ENCODE measurements at places on chromosomes 13 and 19.

GRCh38 chr13:109743706-109744453 is 42.5 kb downstream of the IRS2 start:
- no peak for DNase-seq

- no peak for DNase-seq
These were observed 96.4 kb downstream of the WASF3 start for GRCh38 chr13:26653842-26654241.

DNA sequence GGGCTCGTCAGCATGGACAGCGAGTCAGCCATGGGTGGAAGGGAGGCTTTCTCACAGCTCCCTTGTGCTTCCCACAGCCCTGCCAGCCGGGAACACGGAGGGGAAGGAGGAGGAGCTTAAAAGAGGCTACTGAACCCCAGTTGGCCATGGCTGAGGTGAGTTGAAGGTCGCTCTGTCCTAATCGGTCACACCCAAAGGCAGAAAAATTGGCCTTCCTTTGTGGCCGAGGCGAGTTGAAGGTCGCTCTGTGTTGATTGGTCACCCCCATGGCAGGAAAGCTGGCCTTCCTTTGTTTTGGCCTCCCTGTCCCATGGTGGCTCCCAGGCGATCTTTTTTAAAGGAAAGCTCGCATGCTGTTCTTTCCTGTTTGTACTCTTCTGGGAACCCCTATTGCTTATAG is 5.1 kb downstream of the ZNF473 start:
- DNase-seq = no peak

GRCh38 chr13:83086088-83086487 is 796.2 kb downstream of the SLITRK1 start:
- no peak for DNase-seq

- no peak for DNase-seq
These were observed 526.9 kb upstream of the SGCG start for GRCh38 chr13:22653866-22654265.

DNA sequence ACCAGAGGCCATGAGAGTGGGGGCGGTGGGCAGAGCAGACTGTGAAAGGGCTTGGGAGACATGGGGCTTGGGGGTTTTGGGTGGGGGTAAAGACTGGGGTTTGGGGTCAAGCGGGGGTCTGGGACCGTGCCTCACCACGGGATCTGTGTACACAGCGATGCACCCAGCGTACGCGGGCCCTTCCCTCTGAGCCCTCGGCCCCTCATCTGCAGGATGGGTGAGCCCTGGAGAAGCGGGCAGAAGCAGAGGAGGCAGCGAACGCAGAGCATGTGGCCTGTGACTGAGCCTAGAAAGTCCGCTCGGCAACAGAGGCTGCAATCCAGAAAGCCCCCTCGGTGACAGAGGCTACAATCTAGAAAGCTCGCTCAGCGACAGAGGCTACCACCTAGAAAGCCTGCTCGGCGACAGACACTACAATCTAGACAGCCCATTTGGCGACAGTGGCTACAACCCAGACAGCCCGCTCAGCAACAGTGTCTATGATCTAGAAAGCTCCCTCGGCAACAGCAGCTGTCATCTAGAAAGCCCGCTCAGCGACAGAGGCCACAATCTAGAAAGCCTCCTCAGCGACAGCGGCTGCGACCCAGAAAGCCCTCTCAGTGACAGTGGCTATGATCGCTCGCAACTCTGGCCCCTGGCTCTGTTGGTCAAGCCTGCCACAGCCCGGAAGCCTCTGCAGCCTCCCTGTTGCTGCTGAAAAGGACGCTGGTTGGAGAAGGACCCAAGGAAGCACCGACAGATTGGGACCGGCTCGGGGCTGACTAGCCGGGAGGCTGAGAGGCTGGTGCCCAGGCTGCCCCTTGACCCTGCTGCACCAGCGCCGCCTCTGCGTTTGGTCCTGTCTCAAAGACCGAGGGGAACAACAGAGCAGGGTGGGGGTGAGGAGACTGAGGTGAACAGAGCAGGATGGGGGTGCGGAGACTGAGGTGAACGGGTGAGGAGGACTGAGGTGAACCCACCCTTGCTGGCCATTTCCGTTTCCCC is 68.6 kb downstream of the SPACA7 start:
- DNase-seq = no peak

DNA sequence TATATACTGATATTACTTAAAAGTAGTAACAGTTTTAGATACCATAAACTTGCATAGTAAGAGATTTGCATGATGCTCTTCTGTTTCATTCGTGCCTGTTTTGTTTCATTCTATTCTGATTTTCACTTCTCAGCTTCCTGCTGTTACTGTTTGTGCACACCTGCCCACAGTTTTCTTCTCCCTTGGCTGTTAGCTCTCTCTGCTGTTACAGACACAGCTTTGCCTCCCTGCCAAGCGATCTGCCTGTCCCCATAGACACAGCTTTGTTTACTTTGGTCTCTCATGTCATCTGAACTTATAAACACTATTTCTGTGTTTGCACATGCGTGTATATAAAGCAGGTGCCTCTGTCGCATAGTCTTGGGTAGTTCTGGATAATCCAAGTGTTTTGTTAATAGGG is 21.4 kb upstream of the UPF3A start:
- DNase-seq = no peak

DNA sequence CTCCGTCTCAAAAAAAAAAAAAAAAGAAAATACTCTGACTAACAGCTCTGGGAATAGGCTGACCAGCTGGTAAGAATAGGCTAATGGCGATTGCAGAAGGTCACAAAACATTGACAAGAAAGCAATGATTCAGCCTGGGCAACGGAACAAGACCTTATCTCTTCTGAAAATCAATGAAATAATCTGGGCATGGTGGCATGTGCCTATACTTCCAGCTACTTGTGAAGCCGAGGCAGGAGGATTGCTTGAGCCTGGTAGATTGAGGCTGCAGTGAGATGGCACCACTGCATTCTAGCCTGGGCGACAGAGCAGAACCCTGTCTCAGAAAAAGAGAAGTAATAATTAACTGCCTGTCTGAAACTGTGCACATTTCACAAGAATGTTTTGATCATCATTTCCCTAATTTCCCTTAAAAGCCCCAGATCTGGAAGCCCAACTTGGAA is 18.8 kb upstream of the MTRF1 start:
- DNase-seq = no peak

DNA sequence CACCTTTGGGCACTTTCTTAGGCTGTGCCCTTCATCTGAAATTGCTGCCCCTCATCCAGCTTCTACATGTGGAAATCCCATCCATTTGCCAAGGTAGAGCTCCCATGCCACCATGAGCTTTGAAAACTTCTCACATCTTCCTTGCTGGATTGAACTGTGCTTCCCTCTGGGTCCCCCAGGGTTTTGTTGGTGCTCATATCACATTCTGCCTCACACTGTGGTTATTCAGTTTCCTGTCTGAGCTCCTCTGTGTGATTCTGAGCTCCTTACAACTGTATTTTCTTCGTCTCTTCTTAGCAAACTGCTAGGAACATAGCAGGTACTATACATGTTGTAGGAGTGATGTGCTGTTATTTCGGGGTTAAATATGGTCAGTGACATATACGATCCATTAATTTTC is 74.9 kb upstream of the KL start:
- DNase-seq = no peak

DNA sequence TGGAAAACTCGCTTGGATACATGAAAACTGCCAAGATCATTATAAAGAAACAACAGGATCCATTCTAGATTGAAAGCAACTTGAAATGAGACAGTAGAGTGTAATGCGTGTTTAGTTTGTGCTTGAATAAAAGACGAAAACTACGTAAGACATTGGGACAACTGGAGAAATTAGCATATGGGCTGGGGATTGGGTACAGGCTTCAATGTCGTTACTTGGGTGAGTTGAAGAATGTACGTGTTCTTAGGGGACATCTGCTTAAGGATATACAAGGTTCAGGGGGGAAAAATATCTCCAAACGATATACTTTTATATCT is 471 bp upstream of the ERVK3-1 start:
- no peak for DNase-seq

- DNase-seq = no peak
These were observed 29.5 kb upstream of the NFIC start for GRCh38 chr19:3336680-3337523.

- DNase-seq = no peak
These were observed 920 bp upstream of the UBE2L5 start for GRCh38 chr13:30421093-30422053.

GRCh38 chr13:97371486-97372109 is 62.4 kb upstream of the RAP2A start:
- DNase-seq = no peak

DNA sequence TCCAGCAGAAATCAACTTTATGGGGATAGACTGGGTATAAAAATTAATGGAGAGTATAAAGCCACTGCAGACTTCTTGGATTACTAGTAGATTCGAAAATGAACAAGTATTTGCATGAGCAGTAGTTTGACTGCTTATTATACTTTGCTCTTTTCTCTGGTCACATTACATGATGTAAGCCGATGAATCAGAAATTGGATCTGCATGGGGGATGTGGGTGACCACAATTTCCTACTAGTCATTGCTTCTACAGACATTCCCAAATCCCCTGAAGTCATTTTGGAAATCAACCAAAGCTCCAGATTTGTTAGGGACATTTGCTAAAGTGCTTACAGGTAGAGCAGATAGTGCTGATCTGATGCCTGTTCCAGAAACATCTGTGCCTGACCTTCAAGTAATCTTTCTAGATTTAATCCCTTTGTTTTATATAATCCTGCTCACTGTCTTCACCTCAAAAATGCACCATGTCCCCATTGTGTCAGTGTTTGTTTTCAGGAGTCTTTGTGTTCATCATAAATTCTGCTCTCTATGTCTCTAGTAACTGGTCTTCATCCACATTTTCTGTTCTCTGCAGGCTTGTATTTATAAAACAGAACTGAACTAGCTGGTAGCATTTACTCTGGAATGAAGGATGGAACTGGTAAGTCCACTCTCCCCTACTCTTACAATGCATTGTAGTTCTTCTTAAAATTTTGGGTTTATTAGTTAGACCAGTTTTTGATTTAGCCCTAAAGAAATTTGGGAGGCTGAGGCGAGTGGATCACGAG is 201.5 kb upstream of the CSNK1A1L start:
- peak; percentile 92 for DNase-seq

DNA sequence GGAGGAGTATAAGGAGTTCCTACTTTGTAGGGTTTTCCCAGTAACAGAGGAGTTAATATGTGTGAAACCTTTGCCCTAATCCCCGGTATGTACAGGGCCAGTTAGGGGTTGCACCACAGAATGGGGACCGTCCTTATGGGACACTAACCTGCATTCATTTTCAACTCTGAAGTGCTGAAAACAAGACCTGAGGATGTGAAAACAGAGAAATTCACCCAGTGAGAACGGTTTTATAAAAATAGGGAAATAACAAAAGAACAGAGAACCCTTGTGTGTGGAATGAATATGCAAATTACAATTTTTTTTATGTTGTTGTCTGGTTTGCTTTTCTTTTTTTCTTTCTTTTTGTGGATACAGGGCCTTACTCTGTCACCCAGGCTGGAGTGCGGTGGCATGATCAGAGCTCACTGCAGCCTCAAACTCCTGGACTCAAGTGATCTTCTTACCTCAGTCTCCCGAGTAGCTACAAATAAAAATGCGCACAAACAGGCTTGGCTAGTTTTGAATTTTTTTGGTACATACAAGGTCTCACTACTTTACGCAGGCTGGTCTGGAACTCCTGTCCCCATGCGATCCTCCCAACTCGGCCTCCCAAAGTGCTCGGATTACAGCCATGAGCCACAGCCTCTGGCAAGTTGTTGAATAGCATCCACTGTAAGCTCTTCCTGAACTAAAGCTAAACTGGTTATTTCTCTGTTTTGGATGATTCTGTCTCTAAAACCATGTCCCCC is 10.6 kb downstream of the CLC start:
- no peak for DNase-seq

DNA sequence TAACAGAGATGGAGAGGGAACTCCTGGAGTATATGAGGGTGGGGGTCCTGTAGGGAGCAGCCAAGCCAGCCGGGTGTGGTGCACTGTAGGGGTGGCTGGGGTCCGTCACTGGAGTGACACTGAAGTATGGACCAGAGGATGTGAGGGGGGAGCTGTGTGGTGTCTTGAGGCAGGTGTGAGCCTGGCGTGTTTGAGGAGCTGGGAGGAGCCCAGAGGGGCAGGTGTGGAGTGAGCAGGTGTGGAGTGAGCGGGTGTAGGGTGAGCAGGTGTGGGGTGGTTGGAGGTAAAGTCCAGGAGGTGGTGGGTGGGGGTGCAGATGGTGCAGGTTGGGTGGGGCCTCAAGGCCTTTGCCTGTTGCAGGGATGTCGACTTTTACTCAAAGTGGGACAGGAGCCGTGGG is 5.9 kb downstream of the B3GNT8 start:
- DNase-seq = no peak

DNA sequence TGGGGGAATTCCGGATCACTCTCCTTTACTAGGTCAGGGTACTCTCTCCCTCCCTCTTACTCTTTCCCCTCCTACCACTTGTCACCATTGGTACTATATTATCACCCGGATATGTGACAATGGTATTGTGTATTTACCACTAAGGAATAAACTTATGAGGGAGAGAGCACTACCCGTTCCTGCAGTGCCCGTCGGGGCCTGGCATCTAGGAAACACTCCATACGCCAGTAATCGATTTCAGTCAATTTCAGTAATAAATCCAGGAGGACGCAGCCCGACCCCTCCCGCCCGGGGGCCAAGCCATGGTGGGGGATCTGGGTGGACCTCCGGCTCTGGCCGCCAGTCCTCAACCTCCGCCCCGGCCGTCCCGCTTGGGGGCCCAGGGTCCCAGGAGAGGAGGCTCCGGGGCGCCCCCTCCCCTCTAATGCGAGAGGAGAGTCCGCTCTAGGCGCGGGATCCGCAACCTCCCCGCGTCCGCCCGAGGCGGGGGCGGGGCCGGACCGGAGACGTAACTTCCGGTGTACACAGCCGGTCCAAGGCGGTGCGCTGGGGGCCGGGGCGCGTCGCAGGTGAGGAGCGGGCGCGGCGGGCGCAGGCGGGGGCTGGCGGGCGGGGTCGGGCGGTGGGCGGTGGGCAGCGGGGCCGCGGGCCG is at the start of gene GARRE1:
Gene GARRE1, plus strand, starts transcription at position 509 of the 652 bp plus-strand sequence. CDS start 45,920 bp downstream, outside the sequence.
- no peak for DNase-seq

GRCh38 chr13:59043016-59043415 is 1120.7 kb downstream of the DIAPH3 start:
- DNase-seq = no peak

DNA sequence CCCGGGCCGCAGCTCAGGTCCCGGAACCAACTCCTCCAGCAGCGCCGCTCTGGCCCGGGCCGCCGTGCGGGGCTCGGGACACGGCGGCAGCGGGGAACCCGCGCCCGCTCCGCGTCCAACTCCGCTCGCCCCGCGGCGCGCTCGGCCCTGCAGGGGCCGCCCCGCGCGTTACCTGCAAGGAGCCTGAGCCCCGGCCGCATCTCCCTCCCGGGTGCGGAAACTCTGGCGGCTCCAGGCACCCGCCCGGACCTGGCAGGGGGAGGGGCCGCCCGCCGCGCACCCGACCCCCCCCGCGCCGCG is at the start of gene TMTC4:
Gene TMTC4, minus strand, starts transcription at position 224 of the 300 bp plus-strand sequence. CDS start 4,433 bp downstream, outside the sequence.
- DNase-seq = no peak

- no peak for DNase-seq
These were observed 22.5 kb upstream of the NFIC start for GRCh38 chr19:3343619-3344502.

DNA sequence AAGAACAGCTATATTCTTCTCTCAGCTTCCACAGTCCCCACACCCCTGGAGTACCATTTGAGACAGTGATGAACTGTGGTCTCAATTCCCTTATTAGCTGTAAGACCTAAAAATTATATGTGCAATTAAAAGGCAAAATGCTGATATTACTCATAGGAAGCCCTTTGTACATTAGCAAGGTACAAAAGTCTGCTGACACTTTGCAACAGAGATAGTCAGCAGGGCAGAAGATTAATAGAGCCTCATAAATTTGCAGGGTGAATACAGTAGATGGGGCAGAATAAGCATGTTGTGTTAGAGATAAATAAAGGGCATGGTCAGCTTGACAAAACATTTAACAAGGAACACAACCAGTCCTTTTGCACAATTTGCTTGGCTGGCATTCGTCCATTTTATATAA is 210.0 kb upstream of the OBI1 start:
- DNase-seq = no peak
